Activated CD4-positive, alpha-beta T cell treated with anti-CD3 and anti-CD28 coated beads, Interleukin-2, amount 10 ng/mL, durations not matched to agents 7 days and 5 days (primary cell): ENCODE measurements at places on chromosomes 1 and 21.

DNA sequence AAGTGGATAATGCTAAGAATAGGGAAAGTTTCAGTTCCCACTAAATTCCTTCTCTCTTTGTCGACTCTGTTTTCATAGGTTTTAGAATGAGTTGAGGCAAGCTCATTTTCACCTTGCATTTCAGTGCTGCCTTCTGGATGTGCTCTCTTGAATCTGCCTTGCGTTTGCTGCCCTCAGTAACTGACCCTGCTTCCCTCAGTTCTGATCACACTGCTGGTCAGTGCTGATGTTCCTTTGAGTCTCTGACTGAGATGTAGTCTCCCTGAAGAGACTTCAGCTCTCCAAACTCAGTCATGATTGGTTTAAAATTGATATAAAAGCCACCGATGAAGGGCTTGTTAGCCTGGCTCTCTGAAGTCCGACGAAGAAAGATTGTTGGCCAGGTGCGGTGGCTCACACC, 25.2 kb upstream of the HMGN1 start:
- DNase-seq, result no peak

GRCh38 chr1:10794724-10795275, 1.6 kb downstream of the CASZ1 start:
- peak; percentile 16 for DNase-seq

GRCh38 chr1:208177656-208178055, 66.5 kb downstream of the PLXNA2 start:
- no peak for DNase-seq

DNA sequence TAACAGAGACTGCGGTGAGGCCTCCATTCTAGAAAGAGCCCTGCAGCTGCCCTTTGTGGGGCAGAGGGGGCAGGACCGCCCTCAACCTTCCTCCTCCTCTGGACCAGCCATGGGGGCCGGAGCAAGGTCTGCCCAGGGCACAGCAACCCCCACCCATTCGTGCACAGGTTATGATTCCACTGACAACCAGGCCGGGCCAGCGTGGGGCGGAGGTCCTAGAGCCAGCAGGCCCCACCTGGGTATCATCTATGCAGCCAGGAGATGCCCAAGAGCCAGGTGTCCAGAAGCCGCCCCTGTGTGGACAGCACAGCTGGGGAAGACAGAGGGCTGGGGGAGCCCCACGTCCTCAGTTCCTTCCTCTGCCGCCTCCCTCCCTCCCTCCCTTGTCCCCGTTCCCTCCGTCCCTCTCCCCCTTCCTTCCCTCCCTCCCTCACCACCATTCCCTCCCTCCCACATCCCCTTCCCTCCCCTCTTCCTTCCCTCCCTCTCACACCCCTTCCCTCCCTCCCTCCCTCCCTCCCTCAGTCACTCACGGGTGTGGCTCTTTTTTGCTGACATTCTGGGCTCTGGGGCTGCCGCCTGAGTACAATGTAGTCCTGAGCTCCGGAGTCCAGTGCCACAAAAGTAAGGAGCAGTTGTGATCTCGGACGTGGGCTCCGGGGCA, 12.3 kb downstream of the RNF223 start:
- DNase-seq, result no peak

- no peak for DNase-seq
These were observed 138.5 kb downstream of the ZZZ3 start for GRCh38 chr1:77543822-77544448.

GRCh38 chr1:56968878-56969495, 3.2 kb upstream of the C8B start:
- no peak for DNase-seq

DNA sequence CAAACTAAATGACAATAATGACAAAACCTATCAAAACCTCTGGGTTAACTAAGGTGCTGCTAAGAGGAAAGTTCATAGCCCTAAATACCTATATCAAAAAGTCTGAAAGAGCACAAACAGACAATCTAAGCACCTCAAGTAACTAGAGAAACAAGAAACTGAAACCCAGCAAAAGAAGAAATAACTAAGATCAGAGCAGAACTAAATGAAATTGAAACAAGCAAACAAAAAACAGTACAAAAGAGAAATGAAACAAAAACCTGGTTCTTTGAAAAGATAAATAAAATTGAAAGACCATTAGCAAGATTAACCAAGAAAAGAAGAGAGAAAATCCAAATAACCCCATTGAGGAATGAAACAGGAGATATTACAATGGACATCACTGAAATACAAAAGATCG, 44.8 kb upstream of the KIAA0040 start:
- no peak for DNase-seq

GRCh38 chr1:232890340-232890943, 60.0 kb upstream of the NTPCR start:
- no peak for DNase-seq

DNA sequence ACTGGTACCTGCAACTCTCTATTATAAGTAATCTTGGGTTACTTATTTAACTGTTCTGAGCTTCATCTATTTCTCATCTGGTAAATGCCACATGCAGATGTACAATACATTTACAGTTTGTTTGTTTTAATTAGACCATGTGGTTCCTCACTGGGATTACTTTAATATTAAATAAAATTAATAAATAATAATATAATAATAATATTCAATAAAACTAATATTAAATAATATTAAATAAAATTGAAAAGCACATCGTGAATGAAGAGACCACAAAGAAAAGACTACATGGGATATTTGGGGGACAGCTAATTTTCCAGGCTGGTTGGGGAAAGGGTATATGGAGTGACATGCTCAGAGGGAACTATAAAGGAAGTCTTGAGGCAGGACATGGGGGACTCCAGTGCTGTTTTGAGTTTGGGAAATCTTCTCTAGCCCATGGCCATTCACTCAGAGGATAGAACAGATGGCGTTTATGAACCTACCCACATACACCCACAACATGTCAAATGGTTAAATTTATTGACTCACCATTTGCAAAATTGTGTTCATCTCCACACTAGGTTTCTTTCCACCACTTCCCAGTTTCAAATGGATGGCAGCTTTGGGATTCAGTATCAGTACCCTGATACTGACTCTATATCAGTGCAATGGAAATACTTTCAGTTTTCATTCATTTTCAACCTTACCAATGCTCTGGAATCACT, 25.6 kb downstream of the DIRAS3 start:
- DNase-seq, result no peak

DNA sequence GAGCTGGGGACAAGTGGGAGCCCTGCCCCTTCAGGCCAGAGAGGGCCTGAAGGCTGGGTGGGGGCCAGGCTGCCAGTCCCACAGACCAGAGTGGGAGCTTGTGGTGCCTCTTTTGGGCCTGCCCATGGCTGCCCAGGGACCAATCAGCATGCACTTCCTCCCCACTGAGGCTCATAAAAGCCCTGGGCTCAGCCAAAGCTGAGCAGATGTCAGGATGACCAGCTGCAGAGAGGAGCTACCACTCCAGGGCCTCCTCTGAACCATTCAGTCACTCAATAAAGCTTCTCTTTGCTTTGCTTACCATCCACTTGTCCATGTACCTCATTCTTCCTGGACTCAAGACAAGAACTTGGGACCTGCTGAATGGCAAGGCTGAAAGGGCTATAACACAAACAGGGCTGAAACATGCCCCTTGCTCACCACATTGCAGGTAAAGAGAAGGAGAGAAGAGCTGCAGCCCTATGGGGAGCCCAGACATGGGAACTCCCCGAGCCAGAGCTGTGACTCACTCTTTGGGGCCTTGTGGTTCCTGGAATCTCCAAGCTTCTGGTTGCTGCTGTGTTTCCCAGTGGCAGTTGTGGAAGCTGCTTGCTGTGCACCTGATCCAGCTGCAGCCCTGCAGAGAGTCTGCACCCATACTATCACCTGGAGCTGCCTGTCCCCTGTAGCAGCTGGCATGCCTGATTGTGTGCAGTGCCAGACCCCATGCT, 82.0 kb downstream of the OLFML3 start:
- no peak for DNase-seq

DNA sequence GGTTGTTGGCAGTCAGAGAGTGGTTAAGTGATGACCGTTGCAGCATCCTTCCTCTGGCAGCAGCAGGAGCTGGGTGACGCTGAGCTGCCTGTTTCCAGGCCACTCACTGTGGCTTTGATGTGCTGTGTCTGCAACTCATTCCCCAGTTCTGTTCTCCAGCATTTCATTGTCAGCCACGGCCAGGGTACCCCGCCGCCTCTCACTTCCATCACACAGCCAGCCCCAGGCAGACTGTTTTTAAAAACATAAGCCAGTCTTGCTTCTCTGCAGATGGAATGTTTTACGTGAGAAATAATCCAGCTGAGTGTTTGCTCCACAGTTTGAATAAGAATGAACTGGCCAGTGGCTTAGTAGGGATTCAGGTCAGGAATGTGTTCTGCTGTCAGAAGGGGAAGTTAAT, 21.5 kb upstream of the ST6GALNAC3 start:
- DNase-seq, result no peak

DNA sequence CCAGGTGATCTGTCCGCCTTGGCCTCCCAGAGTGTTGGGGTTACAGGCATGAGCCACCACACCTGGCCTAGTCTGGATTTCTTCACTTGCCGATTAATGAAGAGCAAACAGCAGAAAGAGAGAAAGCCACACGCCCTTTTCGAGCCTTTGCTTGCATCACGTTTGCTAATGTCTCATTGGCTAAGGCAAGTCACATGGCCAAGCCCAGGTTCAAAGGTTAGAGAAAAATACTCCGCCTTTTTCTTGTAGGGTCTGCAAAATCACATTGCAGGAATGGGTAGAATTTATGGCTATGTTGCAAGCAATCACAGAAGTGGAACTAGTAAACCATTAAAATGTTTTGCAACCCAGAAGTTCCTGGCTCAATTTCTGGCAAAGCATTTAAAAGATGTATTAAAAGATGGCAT, 26.8 kb upstream of the BACH1 start:
- no peak for DNase-seq

DNA sequence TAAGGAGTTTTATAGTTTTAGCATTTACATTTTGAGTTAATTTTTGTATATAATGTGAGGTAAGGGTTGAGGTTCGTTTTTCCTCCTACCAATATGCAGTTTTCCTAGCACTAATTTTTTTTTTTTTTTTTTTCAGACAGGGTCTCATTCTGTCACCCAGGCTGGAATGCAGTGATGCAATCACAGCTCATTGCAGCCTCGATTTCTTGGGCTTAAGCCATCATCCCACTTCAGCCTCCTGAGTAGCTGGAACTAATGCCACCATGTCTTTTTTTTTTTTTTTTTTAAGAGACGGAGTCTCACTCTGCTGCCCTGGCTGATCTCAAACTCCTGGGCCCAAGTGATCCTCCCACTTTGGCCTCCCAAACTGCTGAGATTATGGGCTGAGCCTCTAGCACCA, 2.5 kb upstream of the UBASH3A start:
- no peak for DNase-seq

- no peak for DNase-seq
These were observed 6.7 kb downstream of the DR1 start for GRCh38 chr1:93352376-93352775.

DNA sequence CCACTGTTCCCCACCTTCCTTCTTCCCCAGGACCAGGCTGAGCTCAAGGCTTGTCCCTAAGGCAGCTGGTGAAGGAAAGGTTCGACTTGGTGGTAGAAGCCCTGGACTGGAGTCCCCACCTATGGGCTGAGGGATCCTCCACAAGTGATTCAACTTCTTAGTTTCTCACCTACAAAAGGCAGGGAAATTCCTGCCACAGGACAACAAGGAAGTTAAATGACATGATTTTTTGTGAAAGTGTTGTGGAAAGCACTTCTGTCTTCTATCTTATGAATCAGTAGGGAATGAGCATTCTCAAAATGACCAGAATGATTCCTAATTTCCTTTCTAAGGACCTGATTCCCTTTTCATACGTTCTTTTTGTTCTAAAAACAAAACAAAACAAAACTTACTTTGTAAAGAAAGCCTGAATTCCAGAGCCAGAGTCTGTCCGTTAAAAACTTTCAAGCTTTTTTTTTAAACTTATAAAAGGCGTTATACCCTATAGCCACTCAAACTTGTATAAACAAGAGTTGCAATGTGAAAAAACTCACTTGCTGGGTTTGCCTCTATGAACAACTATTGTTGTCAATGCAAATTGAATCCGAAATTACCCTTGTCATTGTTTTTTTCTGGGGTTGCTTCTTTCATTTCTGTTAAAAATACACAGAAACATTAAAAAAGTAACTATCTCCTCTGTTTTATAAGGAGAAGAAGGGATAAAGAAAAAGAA, 12.2 kb downstream of the KCNJ15 start:
- no peak for DNase-seq

GRCh38 chr21:41112740-41113692, 54.9 kb upstream of the BACE2 start:
- DNase-seq, result peak; percentile 17

DNA sequence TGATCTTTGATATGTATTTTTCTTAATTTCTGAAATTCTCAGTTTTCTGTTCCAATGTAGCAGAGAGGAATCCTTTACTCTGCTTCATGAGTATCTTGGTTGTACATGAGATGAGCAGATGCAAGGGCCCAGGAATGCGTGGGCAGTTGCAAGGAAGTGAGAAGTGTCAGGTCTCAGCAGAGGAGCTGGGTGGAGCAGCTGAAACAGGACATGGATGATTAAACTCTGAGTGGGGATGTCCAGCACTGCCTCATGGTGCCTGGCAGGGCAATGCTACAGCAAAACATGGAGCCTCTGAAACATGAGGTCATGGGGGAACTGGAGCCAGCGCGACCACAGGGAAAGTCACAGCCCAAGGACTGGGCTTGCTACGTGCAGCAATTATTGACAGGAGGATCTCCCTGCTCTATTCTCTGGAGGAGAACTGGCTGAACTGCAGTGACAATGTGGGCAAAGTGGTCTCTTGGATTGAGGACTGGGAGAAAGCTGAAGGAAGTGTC, 48.4 kb downstream of the COLGALT2 start:
- no peak for DNase-seq

GRCh38 chr21:25501996-25502665, 105.2 kb downstream of the MRPL39 start:
- no peak for DNase-seq

DNA sequence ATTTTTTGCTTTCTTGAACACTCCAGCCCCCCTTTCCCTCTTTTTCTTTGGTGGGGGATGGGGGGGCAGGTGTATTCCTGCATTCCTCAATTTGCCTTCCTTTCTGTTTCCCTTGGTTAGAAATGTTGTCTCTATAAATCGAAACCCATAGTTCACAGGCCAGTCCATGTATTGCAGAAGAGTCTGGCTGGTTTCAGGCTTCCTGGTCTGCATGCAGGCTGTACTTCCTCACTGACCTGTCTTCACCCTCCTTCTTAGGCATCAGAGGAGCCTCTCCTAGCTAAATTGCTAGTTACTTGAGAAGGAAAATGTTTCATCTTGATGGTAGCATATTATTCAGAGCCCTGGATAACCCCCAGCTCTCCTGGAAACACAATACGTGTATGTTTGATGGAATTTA, 140.0 kb downstream of the SPATA46 start:
- DNase-seq, result no peak
